Stimulated activated CD4-positive, alpha-beta T cell treated with anti-CD3 and anti-CD28 coated beads, TNF-alpha, amount 100 ng/mL, for 24 hours (primary cell): ENCODE measurements at places on chromosomes 6 and 20.

- no peak for DNase-seq
These were observed 31.5 kb downstream of the PMEPA1 start for GRCh38 chr20:57678340-57678739.

DNA sequence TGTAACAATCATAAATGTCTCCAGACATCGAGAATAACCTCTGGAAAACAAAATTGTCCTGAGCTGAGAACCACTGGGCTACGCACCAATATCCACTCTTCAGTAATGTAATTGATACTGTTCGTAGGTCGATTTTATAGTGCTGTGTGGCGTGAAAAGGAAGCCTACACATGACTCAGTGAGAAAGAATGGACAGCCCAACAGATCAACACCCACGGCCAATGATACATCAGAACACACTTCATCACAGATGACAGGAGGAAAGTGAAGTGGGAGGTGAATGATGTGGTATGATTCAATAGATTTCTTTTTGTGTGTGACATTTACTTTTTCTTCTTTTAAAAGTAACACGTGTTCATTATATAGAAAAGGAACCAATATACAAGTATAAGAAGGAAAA is 93.5 kb downstream of the RPS12 start:
- no peak for DNase-seq

DNA sequence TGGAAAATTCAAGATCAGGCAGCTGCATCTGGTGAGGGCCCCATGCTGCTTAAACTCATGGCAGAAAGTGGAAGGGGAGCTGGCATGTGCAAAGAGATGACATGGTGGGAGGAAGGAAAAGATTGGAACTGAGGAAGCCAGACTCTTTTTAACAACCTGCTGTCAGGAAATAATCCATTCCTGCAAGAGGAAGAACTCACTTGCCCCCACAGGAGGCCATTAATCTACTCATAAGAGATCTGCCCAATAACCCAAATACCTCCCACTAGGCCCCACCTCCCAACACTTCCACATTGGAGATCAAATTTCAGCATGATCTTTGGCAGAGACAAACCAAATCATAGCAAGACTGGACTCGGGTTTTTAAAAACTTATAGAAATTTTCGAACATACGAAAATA is 200.5 kb upstream of the KCNQ5 start:
- DNase-seq, result no peak

DNA sequence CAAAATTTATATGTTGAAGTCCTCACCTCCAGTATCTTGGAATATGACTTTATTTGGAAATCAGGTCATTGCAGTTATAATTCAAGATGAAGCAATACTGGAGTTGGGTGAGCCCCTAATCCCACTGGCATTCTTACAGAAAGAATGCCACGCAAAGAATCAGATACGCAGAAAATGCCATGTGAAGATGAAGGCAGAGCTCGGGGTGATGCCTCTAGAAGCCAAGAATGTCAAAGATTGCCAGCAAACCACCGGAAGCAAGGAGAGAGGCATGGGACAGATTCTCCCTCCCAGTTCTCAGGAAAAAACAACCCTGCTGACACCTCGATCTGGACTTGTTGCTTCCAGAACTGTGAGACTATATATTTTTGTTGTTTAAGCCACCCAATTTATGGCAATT is 273.4 kb upstream of the CITED2 start:
- DNase-seq, result no peak

GRCh38 chr20:47741669-47742608 is 43.3 kb downstream of the SULF2 start:
- DNase-seq, result no peak

- DNase-seq, result no peak
These were observed 69.0 kb downstream of the NCOA7 start for GRCh38 chr6:125859727-125860126.

- DNase-seq, result no peak
These were observed 129.4 kb downstream of the CDH26 start for GRCh38 chr20:60087563-60088105.

DNA sequence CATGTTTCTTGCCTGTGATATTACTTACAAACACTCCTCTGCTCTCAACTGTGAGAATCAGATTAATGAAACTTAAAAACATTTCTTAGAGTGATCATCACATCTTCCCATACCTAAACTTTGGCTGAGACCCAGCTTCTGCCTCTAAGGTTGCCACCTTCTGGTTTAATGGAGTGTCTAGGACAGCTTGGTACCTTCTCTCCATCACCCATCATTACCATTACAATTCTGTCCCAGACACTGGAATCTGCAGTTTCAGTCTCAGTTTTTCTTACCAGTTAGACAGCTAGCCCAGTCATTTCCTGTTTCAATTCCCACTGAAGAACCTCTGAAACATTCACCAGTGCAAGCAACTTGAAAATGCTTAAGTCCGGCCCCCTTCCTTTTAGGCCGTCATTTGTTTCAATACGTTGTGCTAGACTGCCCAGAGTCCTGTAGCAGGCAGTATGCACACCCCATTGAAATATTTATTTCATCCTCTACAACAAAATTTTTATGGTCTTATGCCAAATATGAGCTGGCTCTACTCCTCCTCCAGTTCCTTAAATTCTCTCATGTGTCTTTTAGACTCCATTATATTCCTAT is 107.0 kb upstream of the FOXO3 start:
- DNase-seq, result no peak

DNA sequence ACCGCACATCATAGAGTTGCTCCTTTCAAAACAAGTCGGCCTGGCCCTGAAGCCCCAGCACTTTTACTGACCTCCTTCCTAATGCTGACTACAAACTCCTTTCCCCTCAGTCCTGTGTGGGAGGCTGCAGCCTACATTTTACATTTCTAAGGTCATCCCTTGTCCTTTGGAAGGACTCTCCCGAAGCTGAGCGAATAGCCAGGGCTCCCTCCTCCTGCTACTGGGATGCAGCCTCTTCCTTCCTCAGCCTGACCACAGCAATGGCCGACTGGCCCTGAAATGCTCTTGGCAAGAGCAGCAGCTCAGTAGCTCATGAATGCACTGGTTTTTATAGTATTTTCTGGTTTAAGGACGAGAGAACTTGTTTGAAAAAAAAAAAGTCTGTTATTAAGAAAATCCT is 679 bp downstream of the ADGRF5 start:
- no peak for DNase-seq

DNA sequence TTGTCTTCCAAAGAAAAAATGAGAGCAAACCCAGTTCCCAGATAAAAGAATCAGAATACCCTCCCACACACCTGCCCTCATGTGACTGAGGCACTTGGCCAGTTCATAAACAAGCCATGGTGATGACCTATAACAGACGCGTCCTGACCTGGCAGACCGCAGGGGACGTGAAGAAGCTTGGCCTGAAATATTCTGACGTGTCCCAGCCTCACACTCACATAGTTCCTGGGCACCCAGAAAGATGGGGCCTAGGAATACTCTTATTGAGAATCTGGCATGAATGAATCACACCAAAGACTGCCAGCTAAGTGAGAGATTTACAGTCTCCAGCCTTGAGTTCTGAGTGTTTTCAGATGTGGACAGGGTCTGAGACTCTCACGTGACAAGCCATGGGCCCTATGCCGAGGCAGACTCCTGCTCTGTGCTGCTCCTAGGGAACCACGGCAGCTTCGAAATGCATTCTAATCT is 17.2 kb upstream of the MAP3K4 start:
- no peak for DNase-seq

DNA sequence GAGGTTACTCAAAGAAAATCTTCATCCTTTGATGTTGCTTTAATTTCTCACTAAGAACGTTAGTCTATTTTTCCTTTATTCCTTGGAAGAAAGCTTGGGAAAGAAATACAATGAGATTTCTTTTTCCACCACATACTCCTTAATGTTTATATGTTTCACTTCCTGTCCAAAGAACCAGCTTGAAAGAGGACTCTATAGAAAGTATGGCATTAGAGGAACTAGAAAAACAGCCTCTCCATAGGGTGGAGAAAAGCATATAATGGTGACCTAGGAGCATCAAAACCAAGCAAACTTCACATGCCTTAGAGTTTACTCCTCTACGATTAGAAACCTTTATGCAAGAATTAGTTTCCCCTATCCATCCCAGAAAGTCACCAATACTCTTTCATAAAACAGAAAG is 131.1 kb downstream of the OPRM1 start:
- no peak for DNase-seq

DNA sequence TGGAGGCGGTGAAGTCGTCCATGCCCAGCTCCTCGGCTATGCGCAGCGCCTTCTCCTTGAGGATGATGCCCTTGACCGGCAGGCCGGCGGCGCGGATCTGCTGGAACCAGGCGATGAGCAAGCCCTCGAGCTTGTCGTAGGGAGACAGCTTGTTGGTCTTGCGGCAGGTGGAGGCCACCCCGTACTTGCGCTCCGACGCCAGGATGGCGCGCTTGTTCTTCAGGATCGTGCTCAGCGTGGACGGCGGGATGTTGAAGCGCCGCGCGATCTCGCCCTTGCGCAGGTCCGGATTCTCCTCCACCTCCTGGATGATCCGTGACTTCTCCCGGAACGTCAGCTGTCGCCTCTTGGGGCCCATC is 435 bp downstream of the CENPB start:
- DNase-seq, result no peak

GRCh38 chr6:127120787-127121636 is 2.5 kb downstream of the RSPO3 start:
- peak; percentile 74 for DNase-seq

GRCh38 chr6:162090734-162091133 is 636.8 kb downstream of the PRKN start:
- DNase-seq, result no peak

- no peak for DNase-seq
These were observed 26.1 kb upstream of the NKAIN2 start for GRCh38 chr6:123777563-123777962.

- no peak for DNase-seq
These were observed 81.1 kb downstream of the TTLL2 start for GRCh38 chr6:167405778-167406532.

DNA sequence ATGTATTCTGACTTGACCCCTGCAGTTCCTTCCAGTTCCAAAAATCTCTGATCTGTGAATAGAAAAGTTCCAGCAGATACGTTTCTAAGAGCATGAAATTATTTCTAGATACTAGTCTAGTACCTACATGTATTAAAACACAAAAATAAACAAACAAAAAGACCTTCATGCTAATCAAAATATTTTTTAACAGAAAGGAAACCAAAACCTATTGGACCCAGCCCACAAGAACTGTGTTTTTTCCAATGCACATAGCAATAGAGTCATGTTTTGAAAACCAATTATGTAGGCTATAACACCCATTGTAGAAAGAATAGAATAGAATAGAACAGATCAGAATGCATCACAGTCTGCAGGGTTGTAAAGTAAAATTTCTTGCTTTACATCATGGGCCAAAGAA is 158.6 kb upstream of the TNFAIP3 start:
- DNase-seq, result no peak

DNA sequence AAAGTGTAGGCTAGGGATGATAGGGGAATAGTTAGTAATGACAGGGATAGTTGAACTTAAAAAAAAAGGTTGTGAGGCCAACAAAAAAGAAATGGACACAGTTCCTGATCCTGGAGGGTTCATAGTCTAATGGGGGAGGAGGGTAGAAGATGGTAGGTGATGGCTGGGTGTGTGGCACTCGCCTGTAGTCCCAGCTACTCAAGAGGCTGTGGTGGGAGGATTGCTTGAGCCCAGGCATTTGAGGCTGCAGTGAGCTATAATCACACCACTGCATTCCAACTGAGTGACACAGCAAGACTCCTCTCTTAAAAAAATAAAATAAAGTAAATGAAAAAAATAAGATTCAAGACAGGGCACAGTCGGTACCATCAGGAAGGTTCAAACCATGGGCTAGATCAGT is 2.4 kb upstream of the MICB start:
- no peak for DNase-seq

- peak; percentile 97 for DNase-seq
These were observed at the start of the genes PACRG and PRKN for GRCh38 chr6:162727322-162728182. TSS of gene PACRG (plus strand) at chr6:162727974. TSS of gene PRKN (minus strand) at chr6:162727766.

DNA sequence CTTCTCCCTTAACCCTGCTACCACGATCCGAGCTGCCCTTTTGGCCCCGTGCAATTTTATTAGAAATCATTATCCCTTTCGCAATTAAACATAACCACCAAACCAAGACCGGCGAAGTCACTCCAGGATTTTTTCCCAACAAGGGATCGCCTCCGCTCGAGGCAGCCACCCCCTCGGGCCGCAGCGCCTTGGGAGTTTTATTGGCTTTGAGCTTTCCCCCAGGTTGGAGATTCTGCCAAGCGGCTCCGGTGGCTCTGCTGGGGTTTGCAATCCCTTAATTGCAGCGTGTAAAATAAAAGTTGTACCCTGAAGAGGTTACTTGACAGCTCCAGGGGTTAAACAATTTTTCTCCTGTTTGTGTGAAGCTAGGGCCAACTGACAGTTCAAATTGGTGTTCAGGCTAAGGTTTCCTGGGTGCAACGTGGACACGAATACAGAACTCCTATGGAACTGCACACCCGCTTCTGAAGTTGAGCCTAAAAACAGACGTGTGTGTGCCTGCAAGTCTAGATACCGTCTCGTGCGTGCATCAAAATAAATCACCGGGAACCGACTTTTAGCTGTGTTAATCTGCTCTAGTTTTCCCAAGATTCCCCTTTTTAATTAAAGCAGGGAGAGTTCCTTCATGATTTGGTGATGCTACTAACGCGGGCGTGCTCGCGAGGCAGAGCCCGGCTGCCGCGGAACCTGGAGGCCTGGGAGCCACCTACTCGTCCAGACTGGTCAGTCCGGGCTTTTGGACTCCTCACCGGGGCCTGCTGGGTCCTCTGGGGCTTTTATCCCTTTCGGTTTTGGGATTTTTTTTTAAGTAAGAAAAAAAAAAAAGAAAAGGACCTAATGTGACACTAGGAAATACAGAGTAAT is 975 bp upstream of the TFAP2A start:
- DNase-seq, result no peak

- no peak for DNase-seq
These were observed 132.5 kb downstream of the RTN4IP1 start for GRCh38 chr6:106496823-106497222.

GRCh38 chr6:11535801-11536230 is 1.7 kb upstream of the TMEM170B start:
- no peak for DNase-seq

DNA sequence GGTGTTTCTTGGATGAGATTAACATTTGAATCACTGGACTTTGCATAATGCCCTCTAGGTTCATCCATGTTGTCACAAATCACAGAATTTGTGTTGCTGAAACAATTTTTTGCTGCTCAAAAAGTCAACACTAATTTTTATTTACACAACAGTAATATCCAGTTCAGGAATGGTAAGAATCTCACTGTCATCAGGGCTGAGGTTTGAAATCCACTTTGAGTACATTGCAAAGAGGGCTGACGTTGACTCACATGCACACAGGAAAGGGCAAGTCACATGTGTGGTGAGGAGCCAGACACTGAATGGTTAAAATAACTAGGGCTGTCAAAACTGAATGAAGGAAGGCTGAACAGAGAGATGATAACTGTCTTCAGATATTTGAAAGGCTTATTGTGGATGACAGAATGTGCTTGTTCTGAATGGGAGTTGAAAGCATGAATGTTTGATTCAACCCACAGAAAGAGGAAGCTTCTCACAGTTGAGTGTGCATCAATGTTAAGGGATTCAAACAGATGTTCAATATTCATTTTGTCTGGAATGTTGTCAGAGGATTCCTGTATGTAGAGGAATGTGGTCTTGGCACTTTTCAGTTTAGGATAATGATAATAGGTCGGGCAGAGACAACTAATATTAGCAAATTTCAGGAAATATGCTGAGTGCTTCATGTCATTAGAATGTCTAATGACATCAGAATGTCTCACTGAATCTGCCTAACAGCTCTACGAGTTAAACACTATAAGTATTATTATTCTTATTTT is 3.6 kb upstream of the ADGRG6 start:
- no peak for DNase-seq

GRCh38 chr6:143700684-143701348 is 23.1 kb downstream of the PHACTR2 start:
- no peak for DNase-seq

- no peak for DNase-seq
These were observed 55.2 kb downstream of the KIF6 start for GRCh38 chr6:39669973-39670342.
